ENCODE measurements at places on chromosomes 2 and 18. TPM values are rescaled to one million over a fixed set of nuclear protein-coding genes. Genes with fewer than 3 reads are reported as not detected.

DNA sequence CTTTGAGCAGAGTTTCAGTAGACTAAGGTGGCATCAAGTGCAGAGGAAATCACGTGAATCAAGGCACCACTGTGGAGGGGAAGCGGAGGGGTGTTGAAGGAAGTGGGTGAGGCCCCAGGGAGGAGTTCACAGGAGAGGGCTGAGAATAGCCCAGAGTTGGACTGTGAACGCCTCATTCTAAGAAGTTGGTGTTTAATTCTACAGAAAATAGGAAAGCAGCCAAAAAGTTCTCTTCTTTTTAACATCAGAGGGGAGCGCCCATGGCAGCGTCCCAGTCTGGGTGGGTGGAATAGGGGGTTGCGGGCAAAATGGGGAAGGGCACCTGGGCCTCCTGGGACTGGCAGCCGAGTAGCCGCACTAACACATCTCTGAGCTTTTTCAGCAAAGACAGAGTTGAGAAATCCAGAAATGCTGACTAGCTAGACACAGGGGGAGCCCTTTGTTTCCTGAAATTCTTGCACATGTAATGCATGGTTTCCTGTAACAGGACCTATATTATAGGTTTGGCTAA is 97.0 kb downstream of the NEB start:
- no peak overlapping the region for H3K4me3 ChIP-seq
- H3K4me1 ChIP-seq: peaks cover 25% of the 10 kb centered on the region
- H3K27ac ChIP-seq: peak overlapping the region; percentile 57
- DNase-seq: peak; percentile 81
- H3K27me3 ChIP-seq: no peaks in the 10 kb centered on the region
- H3K36me3 ChIP-seq: no peaks in the 10 kb centered on the region

Gene SCN7A
- total RNA-seq: not detected

DNA sequence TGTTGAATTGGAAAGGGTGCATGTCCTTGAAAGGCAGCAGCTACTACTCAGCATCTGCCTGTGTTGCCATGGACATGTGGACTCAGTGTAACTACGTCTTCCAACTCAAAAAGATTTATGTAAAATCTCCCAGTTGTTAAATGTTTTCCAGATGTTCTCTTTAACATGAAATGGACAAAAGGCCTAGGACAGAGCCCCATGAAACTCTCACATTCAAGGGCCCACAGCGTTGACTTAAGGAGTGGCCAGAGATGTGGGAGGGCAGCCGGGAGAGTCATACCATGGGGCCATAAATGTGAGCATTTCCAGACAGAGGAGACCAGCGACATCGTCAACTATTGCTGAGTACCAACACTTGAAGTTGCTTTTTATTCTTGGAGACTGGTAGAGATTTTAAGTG is 9.9 kb downstream of the SLC3A1 start:
- no peaks in the 10 kb centered on the region for H3K4me1 ChIP-seq
- H3K36me3 ChIP-seq: no peaks in the 10 kb centered on the region
- H3K27me3 ChIP-seq: no peaks in the 10 kb centered on the region
- H3K27ac ChIP-seq: no peak overlapping the region

DNA sequence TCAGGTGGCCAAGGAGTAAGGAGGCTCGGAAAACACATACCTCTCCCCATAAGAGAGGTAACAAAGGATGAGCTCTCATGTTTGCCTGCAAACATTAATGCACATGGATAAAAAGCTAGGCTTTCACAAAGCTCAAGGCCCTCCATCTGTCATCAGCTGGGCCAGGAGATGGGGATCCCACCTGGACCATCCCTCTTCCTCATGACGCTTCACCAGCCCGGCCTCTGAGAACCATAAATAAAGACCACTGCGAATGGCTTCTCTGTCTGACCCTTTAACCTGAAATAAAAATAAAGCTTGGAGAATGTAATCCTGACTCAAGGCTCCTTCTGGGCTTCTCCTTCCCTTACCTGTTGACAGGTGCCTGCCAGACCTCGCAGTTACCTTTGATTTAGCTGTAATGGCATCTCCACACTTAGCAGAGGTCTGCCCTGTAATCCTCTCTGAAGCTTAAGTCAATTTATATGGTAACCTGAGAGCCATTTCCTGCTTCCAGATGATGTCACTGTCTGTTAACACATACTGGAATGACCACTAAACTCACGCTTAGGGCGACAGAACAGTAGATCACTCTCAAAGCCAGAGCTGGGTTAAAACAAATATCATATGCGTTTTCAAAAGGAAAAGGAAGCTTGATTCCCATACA is 29.3 kb upstream of the FOXI3 start:
- no peaks in the 10 kb centered on the region for H3K4me1 ChIP-seq
- no peak overlapping the region for H3K27ac ChIP-seq
- H3K4me3 ChIP-seq: no peak overlapping the region
- peaks cover 10% of the 10 kb centered on the region for H3K27me3 ChIP-seq
- DNase-seq: peak; percentile 45
- no peaks in the 10 kb centered on the region for H3K36me3 ChIP-seq

- no peaks in the 10 kb centered on the region for H3K36me3 ChIP-seq
- H3K27ac ChIP-seq: no peak overlapping the region
- no peak for DNase-seq
Observed at GRCh38 chr18:10135302-10135926, 221.6 kb downstream of the VAPA start.

GRCh38 chr2:48589170-48589767 is 28.4 kb upstream of the GTF2A1L start:
- DNase-seq: peak; percentile 48
- H3K4me1 ChIP-seq: no peaks in the 10 kb centered on the region
- H3K4me3 ChIP-seq: no peak overlapping the region
- H3K36me3 ChIP-seq: no peaks in the 10 kb centered on the region
- H3K27ac ChIP-seq: no peak overlapping the region
- H3K27me3 ChIP-seq: no peaks in the 10 kb centered on the region

Gene PLB1
- total RNA-seq: 0.39 TPM

DNA sequence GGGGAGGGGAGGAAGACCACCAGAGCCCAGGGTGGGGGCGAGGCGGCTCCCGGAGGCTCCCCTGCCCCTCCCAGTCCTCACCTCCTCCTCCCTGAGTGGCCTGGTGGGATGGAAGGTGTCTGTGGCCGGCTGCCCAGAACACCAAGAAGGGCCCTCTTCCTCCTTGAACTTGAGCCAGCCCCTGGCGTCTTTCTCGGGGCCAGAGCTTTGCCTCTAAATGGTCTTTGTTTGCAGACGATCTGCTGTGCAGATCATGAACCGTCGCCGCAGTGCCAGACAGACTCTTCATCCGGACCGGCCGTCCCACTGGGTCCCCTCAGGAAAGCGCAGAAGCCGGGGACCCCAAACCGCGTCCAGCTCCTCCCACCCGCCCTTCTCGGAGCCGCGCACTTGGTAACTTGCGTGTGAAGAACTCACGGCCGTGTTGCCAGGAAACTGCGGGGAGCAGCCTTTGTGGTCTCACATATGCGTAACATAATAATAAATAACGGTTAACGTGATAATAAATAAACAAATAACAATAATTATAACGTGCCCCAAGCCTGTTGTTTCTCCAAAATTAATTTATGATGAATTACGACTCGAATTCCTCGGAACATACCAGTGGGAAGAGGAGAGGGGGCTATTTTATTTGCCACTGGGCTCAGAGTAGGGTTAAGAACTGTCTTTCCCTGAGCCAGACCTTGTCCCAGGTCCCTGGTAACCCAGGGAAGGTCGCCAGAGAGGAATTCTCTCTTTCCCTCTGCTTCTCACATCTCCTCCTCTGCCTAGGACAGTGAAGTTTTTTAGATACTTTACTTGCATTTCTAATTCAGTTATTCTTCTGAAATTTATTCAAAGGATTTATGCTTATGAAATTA is 41.0 kb downstream of the PTGR3 start:
- DNase-seq: no peak
- H3K36me3 ChIP-seq: no peaks in the 10 kb centered on the region
- H3K4me1 ChIP-seq: no peaks in the 10 kb centered on the region
- no peaks in the 10 kb centered on the region for H3K27me3 ChIP-seq

DNA sequence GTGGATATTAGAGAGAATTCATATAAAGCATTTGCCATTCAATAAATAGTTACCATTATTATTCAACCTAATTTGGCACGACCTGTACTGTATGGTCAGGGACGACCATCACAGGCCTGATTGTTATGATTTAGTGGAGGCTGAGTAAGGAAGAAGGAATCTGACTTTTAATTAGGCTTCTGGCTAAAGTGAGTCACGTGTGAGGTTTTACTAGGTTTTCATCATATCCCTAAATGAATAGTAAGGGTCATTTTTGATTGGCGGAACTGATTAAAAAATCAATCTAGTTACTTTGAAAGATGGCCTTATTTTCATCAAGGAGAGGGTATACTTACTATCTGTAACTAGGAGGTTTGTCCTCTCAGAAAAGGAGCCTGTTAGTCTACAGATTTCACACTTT is 143.4 kb downstream of the ADCYAP1 start:
- no peak for DNase-seq
- H3K4me3 ChIP-seq: no peak overlapping the region

GRCh38 chr18:35948080-35948479 is 24.4 kb upstream of the RMP24 start:
- H3K4me1 ChIP-seq: no peaks in the 10 kb centered on the region
- no peaks in the 10 kb centered on the region for H3K27me3 ChIP-seq
- no peaks in the 10 kb centered on the region for H3K36me3 ChIP-seq
- no peak overlapping the region for H3K27ac ChIP-seq
- H3K4me3 ChIP-seq: no peak overlapping the region

Gene C18orf54
- total RNA-seq: 15.6 TPM

DNA sequence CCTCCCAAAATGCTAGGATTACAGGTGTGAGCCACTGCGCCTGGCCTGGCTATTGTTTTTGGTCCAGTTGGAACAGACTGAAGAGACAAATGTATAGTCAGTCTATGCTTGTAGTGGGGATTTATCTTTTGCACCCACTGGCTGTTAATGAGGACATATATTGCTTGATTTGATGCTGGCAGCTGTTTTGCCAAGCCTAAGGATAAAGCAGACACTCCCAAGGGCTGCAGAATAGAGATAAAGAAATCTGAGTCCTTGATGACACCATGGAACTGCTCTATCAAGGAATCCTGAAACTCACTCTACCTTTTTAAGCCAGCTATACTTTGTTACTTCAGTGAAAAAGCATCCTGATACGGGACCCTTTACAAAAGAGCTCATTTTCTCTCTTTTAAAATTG is 43.1 kb upstream of the ENOSF1 start:
- no peak overlapping the region for H3K27ac ChIP-seq
- no peak for DNase-seq
- H3K36me3 ChIP-seq: peaks cover 7% of the 10 kb centered on the region
- H3K27me3 ChIP-seq: no peaks in the 10 kb centered on the region
